ENCODE measurements at places on chromosomes 2 and 18.

GRCh38 chr18:2857491-2858131 is 10.8 kb downstream of the EMILIN2 start:
- peak; percentile 94 for DNase-seq

DNA sequence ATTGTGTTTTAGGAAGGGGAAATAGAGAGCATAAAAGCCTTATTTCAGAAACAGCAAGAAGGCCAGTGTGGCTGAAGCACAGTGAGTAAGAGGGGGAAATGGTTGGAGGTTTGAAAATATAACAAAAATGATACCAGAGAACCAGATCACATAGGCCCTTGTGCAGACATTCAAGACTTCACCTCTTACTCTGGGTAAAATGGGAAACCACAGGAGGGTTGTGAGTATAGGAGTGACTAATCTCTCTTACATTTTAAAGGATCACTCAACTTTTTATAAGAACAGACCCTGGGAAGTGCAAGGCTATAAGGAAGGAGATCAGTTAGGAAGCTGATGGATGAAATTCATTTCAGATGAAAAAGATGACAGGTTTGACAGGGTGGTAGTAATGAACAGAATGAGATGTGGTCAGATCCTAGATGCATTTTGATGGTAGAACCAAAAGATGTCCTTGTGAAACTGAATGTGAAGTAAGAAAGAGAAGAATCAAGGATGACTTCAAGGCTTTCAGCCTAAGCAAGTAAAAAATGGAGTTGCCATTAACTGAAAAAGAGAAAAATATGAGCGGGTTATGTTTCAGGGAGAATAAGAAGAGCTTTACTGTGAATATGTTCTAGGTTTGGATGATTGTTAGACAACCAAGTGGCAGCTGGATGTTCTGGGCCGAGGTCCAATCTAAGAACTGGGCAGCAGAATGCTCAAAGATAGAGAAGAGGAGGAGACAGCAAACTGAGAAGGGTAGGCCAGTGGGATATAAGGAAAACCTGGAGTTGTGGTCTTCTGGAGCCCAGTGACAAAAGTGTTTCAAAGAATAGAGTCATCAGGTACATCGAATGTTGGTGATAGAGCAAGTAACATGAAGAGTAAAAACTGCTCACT is 65.1 kb downstream of the USP40 start:
- no peak for DNase-seq

GRCh38 chr2:150617351-150617978 is 130.0 kb upstream of the RND3 start:
- DNase-seq = no peak

- DNase-seq = no peak
Measured at GRCh38 chr2:149573760-149574159, 13.8 kb downstream of the MMADHC start.

GRCh38 chr2:106825161-106825560 is 60.8 kb downstream of the ST6GAL2 start:
- DNase-seq = no peak

DNA sequence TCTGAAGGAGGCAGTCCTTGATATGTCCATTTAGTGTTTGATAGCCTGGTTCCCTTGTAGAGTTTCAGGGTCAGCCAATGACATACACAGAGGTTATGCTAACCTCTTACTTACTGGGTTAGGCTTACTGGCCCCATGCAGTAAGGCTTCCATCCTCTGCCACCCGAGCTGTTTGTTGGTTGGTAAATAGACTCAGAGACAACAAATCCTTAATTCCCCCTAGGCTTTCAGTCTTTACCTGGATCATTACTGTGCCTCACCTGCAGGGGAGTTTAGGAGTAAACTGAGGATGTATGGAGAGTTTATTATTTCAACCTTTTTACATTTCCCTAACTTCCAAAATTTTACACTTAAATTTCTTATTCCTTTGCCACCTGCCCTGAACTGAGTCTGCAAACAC is 452.7 kb upstream of the HNMT start:
- no peak for DNase-seq

DNA sequence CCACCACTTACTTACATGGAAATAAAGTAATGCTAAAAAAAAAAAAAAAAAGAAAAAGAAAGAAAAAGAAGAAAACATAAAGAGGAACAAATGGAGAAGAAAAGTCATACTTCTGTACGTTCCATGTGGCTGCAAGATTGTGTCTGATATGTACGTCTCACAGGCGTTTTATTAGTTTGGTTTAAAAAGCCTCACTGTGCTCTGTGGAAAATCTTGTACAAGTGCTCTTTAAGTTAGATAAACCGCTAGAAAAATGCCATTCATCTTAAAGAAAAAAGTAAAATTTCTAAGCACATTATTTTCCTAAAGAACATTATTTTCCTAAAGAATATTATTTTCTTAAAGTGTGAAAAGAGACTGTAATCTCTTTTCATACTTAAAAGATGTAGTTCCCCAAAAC is 165.1 kb downstream of the ZNF521 start:
- no peak for DNase-seq

DNA sequence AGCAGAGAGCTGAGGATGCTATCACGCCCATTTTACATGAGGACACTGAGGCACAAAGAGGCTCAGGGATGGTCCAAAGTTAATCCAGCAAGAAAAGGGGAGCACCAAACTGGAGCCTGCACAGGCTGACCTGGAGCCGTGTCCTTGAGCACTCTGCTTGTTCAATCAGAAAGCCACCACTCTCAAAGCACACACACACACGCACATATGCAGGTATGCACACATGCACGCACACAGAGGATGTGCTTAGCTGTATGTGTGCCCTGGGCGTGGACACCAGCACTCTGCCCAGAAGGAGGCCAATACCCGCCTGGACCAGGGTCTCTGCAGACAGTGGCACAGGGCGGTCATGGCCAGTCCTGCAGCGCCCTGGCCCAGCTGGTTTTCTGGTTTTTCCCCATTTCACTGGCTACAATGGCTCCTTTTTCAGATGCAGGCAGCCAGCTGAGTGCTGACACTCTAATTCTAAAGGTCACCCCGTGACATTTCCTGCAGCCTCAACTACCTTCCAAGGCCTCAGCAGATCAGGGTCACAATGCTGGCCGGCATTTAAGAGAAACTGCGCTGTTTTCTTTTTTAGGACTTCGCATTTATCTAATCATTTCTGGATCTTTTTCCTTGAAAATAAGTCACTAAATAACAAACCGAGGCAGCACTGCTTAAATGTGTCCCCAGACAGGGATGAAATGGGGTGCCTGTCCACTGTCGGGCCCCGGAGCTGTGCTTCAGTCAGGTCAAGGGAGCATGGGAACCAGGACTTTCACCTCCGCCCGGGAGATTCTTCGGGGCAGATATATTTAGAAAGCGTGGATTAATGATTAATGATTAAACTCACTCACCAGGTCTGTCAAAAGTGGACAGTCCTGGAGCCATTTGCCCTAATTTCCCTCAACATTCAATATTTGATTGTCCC is 104.5 kb downstream of the HDAC4 start:
- DNase-seq = peak; percentile 20

DNA sequence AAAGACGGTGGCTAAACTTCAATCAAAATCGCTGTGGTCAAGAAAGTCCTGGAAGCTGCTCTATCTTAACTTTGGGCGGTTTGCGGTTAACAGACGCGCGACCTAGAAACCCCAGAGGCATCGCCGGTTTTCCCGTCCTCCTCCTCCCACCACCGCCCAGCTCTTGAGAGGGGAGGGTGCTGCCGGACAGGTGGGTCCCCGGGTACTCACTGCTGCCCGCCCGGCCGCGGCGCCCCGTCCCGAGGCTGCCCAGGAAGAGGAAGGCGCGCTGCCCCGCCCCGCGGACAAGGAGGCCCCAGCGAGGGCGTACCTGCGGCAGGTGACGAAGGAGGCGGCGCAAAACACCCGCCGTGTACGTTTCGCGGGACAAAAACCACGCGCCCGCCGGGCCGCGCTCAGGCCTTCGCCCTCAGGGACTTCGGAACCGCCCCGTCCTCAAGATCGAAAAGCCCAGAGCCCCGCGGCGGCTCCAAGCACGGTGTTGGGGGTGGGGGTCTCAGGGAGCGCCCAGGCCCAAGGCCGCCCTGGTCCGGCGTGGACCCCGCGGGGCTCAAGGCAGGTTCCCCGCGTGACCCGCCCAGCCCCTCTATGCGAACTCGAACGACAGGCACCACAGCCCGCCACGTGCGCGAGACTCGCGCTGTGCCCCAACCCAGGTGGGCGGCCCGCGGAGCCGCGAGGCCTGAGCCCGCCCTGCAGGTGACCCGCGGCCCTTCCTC is at the start of gene SH3YL1:
TSS of gene SH3YL1 (minus strand) at position 259 of the 719 bp plus-strand sequence. CDS start at position 211, 48 bp downstream.
- DNase-seq = peak; percentile 46

DNA sequence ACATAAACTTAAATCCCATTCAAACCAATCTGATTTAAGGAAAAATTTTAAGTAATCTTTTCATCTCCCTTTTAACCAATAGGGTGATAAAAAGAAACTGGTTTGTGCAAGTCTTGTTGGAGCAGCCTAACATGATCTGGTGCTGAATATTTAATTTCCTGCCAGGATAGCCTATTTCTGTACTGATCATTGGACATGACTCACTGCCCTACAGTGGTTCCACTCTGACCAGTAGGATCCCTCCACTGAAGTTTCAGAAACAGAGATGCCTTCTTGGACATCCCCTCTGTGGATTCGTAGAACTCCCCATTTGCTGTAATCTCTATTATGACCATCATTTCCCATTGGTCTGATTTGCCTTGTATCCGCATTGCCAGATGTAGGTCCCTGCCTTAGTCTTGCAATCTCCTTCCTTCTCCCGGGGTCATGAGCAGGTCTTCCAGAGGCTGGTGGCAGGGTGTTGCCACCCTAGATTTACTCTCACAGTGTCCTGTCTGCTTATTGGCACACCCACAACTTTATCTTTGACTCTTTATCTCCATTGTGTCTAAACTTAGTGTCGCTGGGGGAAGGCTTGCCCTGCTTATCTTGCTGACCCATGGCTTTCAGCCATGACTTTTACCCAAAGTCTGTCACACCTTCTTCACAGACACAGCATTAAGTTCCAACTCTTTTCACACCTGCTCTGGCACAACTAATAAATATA is 12.3 kb upstream of the SETBP1 start:
- DNase-seq = no peak

GRCh38 chr2:147937744-147938349 is 82.7 kb downstream of the ORC4 start:
- DNase-seq = no peak

DNA sequence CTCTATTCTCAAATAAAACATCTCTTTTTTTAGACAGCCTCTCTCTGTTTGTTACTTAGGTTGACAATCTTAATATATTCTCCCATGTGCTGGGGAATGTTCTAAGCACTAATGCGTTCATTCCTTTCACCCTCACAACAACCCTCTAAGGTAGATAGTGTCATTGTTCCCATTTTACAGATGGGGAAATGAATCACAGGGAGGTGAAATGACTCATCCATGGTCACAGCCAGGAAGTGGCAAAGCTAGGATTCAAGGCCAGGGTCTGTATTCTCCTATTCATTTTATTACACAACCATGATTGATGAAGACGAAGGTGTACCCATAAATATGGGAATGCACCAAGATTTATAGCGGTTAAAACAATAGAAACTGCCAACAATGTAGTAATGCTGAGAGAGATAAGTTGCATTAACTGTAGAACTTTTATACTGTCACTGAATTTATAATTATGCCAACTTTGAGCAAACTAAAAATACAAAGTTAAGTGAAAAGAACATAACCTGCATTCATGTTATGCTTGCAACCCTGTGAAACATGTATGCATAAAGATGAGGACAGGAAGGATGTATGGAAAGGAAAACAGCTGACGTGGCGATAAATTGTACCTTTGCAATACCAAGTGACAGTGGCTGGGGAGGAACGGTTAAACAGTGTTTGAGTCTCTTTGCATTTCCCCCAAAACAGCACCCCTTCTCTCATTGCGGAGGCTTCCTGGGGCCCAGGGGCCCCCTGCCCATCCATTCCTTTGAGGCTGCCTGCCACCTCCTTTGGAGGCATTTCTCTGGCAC is 257.7 kb upstream of the AGAP1 start:
- DNase-seq = no peak

- DNase-seq = no peak
Measured at GRCh38 chr2:148903979-148904378, 29.0 kb downstream of the KIF5C start.

GRCh38 chr18:71209944-71210343 is 921.1 kb downstream of the SOCS6 start:
- no peak for DNase-seq

- DNase-seq = no peak
Measured at GRCh38 chr2:137173463-137173862, 408.1 kb downstream of the THSD7B start.

DNA sequence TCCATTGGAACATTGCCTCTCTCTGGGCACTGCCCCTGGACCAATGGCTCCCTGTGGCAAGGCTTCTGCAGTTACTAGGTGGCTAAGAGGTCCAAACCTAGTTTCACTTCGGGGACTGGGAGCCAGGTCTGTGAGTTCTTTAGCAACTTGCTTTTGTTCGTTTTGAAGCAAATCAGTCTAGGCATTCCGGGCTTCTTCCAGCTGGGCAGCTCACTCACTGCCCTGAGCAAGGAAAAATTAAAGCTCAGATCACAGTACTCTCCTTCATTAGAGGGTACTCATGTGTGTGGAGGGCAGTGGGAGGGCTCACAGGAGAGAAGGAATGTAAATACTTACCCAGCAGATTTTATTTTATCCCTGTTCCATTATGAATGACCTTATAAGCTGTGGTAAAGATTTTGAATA is 80.3 kb downstream of the SPP2 start:
- DNase-seq = no peak

GRCh38 chr2:2748399-2749205 is 417.5 kb upstream of the MYT1L start:
- DNase-seq = no peak

GRCh38 chr2:111948832-111949231 is 50.4 kb downstream of the MERTK start:
- DNase-seq = no peak

- DNase-seq = no peak
Measured at GRCh38 chr2:84844141-84844540, 36.7 kb downstream of the TRABD2A start.

GRCh38 chr2:133054297-133054696 is 384.3 kb upstream of the LYPD1 start:
- DNase-seq = no peak

DNA sequence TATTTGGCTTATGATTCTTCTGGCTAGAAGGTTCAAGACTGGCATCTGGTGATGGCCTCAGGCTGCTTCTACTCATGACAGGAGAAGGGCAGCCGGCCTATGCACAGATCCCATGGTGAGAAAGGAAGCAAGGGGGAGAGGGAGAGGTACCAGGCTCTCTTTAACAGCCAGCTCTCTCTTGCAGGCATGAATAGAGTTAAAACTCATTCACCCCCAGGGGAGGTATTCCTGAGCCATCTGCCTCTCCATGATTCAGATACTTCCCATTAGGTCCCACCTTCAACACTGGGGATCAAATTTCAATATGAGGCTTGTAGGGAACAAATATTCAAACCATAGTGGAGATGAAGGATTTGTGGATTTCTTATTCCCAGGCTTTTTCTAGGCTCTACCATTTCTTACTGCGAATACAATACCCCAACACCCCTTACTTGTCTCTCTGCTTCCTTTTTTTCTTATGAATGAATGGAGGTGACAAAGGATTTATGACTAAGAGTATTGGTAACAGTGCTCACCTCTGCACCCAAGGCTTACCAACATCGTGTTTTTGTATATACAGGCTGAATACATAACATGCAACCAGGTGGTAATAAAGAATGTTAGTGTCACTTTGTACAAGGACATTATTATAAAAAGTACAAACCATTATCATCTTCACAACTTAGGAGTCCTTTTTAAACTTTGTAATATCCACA is 454.6 kb upstream of the TRIB2 start:
- no peak for DNase-seq
